IPS-NIHi11 (cell line): ENCODE measurements at places on chromosomes 3 and 15.

DNA sequence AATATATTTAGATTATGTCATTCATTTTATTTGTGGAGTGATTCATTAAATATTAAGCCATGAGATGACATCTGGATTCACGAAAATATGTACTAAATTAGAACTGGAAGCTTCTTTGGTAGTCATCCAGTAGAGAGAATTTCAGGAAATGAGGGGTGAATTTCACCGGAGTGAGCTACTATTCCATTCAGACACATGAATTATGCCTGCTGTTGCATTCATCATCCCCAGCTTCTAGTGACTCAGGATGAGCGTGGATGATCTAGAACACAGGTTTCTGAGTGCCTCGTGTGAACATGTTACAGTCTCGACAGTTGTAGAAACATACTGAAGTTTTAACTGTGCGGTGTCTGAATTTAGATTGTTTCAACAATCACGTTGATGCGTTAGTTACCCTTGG, 42.9 kb upstream of the GABRG3 start:
- no peak for DNase-seq

GRCh38 chr3:94173673-94174434, 111.0 kb downstream of the NSUN3 start:
- DNase-seq: no peak

DNA sequence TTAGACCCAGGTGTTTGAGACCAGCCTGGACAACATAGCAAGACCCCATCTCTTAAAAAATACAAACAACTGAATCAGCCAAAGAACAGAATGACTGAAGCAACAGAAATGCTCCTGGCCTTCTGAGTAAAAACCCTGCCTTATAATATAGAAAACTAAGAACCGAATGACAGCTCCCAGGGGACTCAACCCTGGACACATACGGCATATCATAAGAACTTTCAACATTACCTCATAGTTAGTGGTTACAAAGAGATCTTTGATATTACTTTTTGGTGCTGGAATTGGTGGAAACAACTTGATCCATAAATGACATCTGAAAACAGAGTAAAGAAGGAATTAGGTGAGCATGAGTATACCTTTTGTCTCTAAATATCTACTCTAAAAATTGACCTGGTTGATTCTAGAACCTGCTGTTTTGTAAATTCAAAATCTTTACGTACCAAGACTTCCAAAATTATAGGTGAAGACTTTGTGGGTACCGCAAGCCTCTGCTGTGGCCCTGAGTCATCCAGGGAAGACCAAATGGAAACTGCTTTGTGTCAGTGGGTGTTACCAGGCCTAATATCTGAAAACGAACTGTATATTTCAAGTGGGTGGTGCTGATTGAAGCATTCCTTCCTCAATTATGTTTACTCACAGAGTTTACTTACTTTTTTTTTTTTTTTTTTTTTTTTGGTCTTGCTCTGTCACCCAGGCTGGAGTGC, 35.5 kb downstream of the IL5RA start:
- DNase-seq: no peak

DNA sequence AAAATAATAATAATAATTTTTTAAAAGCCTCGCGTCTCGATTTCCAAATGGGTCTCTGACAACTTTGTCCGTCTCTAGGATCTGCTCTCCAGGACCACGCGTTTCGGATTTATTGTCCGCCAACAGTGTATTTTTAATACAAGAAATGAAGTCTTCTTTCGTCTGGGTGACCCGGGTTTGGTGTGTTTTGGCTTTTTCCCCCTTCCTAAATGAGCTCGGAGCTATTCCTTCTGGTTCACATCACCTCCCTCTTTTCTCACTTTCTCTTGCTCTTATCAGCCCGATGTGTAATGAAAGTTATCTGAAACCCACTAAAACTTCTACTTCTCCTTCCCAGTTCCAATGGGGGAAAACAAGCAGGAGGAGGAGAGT, 516.7 kb downstream of the MECOM start:
- no peak for DNase-seq

GRCh38 chr15:31067890-31068603, 33.5 kb downstream of the TRPM1 start:
- DNase-seq: no peak

DNA sequence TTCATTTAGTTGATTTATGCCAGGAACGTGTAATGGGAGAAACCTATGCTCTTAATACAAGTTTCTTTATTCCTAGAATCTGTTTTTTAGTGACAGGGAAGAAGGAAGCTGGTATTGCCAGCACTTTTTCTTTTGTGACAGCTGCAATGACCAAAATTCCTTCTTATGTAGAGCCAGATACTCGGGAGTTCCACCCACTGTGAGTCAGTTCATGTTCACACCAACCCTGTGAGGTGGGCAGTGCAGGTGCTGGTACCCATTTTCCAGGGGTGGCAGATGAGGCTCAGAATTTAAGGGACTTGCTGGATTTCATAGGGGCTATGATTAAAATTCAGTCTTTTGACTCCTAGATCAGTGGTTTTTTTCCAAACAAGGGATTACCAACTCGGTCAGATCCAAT, 34.7 kb downstream of the OXNAD1 start:
- no peak for DNase-seq

DNA sequence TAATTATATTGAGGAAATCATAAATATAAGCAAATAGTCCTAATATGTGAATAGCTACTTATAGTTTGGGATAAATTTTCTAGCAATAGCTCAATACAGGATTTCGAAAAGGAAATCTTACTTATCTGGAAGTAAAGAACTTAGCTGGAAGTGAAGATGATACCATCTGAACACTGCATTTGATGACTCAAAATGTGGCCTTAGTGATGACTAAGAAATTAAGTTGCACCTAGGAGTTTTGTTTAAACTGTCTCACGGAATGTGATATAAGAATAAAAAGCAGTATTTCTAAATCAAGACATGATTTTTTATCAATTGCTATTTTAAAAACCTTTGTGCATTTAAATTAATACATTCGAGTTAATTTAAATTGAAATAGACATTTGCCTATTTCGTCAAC, 91.2 kb downstream of the EOMES start:
- DNase-seq: no peak

GRCh38 chr3:189288348-189289235, 116.8 kb downstream of the TPRG1 start:
- no peak for DNase-seq

DNA sequence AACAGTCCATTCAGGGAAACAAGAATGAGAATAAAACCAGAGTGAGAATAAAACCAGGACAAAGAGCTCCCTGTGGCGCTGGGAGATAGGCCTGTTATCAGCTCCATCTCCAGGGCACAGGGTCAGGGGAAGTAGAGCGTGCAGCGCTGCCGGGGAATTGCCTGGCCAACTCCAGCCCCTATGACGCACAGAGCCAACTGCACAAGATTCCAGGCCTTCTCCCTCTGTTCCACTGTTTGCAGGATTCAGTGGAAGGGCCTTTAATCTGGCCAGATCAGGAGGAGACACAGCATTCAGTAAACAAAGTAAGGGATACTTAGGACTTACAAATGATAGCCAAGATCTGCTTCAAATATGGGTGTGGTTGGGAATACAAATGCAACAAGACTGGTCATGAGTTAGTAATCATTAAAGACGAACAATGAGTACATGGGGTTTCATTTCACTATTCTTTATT, 49.4 kb downstream of the ITGB5 start:
- DNase-seq: peak; percentile 30

GRCh38 chr15:70251246-70251990, 153.7 kb upstream of the TLE3 start:
- DNase-seq: no peak

DNA sequence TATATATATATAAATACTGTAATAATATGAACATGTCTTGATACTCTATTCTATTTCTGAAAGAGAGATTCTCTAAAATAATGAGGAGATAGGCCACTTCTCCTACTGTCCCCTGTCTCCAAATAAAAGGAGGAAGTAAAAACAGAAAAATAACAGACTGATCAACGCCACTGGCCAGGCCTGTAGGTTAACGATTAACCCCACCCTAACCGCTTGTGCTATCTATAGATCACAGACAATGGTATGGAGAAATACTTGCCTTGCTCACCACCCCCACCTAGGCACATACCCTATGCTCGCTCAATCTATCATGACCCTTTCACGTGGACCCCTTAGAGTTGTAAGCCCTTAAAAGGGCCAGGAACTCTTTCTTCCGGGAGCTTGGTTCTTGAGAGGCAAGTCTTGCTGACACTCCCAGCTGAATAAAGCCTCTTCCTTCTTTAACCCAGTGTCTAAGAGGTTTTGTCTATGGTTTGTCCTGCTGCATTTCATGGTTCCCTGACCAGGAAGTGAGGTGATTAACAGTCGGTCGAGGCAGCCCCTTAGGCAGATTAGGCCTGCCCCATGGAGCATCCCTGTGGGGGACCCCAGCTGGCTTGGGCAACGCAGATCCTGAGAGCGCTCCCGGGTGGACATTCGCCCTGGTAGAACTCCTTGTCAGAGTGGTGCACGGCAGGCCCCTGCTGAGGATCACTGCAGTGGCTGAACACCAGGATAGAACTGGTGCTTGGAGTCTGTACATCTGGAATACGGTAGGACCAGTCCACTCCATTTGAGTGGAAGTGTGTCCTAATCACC, 521.8 kb upstream of the CNTN3 start:
- no peak for DNase-seq

- no peak for DNase-seq
Observed at GRCh38 chr3:16820485-16820884, 64.3 kb upstream of the PLCL2 start.

- no peak for DNase-seq
Observed at GRCh38 chr3:26721047-26721446, 98.5 kb downstream of the LRRC3B start.

DNA sequence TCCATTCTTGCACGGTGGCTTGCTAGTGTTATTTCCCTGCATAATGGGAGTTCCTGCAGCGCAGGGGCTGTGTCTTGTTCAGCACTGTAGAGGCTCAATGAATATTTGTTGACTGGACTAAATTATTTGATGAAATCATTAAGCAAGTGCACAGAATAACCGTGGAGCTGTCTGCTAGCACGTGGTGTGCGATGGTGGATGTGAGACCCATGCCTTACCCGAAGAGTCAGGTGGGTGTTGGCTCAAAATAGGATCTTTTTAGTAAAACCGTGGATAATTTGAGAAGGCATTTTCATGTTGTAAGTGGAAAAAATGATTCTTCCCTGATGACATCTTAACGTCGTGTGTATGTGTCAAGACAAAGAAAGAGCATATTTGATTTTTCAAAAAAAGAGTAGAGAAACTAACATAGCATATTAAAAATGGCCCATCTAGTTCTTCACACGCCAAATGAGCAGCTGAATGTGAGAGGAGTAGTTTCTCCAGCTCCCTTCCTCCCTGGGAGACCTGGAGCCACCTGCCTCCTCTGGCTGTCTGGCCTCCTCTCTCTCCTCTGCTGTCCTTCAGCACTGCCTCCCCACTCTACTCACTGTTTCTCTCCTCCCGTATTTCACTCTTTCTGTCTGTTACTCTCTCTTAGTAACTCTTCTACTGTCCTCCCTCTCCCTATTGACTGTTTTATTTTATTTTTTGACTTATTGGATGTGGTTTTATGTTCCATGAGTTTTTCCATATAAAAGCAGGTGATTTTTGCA, 6.3 kb downstream of the FAM81A start:
- no peak for DNase-seq

GRCh38 chr3:30775040-30775439, 119.4 kb downstream of the GADL1 start:
- DNase-seq: no peak

DNA sequence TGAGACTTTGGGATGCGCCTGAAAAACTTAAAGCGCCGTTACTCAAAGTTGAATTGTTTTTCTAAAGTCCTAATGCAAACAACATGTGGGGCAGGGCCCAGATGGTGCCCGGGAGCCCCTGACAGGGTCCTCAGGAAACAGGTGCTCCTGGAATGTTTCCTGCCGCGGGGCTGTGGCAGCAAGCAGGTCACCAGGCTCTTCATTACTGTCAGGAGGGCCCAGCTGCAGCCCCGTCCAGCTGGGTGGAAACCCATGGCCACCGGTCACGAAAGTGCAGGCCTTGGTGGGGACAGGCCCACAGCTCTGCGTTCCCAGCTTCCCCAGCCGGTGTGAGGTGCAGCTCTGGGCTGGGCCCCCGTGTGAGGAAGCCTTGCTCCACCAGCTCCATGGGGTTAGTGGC, 63.9 kb upstream of the GATA2 start:
- no peak for DNase-seq
